ENCODE measurements at places on chromosomes 12 and 14.

DNA sequence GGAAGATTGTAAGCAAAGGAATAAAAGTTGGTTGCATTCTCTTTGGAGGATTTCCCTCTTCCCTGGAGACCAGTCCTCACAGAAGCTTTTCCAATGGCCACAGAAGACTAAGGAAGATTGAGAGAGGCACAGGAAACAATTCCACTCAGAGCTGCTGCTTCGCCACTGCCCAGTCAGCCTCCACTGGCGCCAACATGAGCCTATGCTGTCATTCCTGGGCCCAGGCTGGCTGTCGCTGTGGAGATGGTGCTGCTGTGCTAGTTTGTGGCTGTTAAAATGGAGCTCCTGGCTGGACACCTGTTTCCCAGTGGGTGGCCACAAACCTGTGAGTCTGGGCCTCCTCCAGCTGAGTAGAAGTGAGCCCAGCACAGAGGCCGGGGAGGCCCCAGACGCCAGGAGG, 6.6 kb downstream of the P2RX7 start:
- DNase-seq, result no peak

GRCh38 chr12:92899386-92900001, 29.6 kb downstream of the EEA1 start:
- DNase-seq, result no peak

- no peak for DNase-seq
Measured at GRCh38 chr14:22532345-22533056, 56.5 kb downstream of the DAD1 start.

GRCh38 chr14:101457301-101457935, 103.9 kb upstream of the DIO3 start:
- no peak for DNase-seq

DNA sequence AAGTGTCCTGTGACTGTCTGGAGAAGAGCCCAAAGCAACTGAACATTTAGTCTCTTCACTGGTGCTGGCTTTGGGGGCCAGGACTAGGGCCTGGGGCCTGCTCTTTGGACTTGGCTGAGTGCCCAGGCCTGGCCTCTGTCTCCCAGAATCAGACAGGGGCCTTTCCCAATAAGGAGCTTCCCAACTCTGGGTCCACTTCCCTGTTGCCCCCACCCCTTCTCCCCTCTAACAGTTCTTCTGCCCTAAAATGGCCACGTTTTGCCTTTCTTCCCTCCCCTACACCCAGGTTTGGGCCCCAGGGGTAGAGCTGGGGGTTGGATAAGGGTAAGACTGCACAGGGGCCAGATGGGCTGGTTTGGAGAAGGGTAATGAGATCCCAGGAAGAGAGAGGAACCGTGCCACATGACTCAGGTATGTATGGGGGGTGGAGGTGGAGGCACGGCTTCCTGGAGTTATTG, 10.0 kb upstream of the ITGA5 start:
- no peak for DNase-seq

DNA sequence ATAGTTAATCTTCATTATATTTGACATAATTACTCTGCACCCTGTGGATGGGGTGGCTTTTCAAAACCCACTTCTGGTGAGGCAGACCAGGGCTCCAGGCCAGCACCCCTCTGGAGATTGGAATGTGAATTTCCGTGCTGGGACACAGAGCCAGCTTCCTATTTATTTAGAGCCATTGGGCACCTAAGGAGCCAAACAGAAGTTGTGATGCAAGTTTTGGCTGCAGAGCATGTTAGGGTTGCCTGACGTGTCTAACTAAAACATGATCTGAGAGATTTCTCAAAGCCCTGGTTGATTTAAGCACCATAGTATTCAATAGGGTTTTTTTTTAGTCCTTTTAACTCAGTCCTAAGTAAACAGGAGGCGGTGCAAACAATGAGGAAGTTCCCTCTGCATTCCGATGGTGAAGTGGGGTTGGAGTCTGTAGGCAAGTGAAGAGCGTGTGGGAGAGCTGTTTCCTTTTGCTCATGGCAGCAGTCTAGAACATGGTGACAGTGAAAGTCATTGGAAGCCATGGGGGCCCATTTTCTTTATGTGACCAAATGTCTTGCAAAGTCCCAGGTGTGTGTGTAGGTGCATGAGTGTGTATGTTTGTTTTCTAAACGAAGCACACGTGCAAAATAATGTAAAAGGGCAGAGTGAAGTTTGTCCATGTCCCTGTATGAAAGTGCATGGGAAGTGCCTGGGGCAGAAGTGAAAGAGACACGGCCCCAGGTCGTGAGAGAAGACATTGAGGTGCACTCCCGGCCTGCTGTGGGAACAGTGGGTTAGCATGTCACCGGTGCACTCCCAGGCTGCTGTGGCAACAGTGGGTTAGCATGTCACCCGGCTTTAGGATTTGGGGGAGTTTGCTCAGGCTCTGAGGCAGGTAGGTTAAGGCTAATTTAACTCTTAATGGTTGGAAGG, 117.7 kb downstream of the PRKCH start:
- DNase-seq, result no peak

Data from SIG-M5 (cell line).